ENCODE measurements at places on chromosomes 1 and 21.

- peak; percentile 40 for DNase-seq
Measured at GRCh38 chr1:159826441-159827101, at the start of gene SLAMF8. Gene SLAMF8, plus strand, starts transcription at chr1:159826873. Its CDS starts 26 bp downstream, at chr1:159826899.

GRCh38 chr1:172219966-172220365 is 200.5 kb upstream of the C1orf105 start:
- no peak for DNase-seq

GRCh38 chr21:39713905-39714304 is 31.1 kb upstream of the IGSF5 start:
- no peak for DNase-seq

- peak; percentile 52 for DNase-seq
Measured at GRCh38 chr1:204463125-204464060, 31.2 kb downstream of the PIK3C2B start.

DNA sequence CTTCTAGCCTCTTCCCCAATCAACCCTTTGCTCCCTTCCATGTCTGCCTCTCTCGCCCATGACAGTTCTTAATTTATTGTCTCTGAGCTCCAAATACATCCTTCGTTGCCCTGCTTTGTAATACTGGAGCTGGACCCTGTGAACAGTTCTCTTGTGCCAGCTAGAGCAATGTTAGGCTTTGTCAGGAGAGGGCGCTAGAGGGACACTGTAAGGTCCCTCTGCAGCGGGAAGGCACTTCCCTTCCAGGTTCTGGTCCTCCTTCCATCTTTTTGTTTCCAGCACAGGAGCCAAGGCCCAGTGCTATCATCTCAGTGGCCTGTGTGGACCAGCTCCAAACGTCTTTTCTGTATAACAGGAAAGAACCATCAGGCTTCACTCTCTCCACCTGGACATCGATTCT is 95.9 kb downstream of the PTPRU start:
- peak; percentile 37 for DNase-seq

DNA sequence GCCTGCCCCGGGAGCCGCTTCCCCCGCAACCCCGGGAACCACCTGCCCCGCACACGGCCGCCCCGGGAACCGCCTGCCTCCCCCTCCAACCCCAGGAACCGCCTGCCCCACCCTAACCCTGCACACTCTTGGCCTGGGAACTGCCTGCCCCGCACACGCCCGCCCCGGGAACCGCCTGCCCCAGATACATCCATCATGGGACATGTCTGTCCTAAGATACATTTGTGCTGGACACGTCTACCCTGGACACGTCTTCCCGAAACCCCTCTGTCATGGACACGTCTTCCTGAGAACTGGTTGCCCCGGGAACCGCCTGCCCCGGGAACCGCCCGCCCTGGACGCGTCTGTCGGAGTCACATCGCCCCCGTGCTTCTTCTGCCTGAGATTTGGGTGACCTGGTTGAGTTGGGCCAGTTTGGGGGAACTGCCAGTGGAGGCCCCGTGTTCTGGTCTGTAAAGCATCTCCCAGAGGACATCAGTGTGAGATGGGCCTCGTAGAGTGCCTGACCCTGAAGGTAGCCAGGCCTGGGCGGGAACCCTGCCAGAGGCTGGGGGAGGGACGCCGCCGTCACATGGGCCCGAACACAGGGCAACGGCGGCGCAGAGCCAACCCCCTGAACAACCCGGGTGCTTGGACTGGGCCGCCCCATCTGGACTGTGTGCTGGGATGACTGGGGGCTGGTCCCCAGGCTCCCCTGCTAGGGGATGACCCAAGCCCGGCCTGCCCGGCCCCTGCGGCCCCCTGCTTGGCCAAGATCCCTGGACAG is 3.6 kb downstream of the PERM1 start:
- no peak for DNase-seq

DNA sequence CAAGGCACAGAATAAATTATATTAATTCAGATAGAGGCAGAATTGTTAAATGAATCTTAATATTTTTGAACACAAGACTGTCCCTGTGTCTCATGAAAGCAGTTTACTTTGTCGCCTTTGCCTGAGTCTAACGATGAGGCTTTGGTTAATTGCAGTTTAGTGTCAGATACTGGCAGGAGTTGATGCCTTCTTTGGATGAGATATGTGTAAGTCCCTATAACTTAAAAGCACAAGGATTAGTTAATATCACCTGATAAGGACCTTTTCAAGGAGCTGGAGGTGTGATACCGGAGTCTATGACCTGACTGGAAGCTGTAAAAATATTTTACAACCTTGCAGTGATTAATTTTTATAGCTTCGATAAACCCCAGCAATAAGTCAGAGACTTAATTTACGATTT is 2.0 kb upstream of the SIKE1 start:
- no peak for DNase-seq

DNA sequence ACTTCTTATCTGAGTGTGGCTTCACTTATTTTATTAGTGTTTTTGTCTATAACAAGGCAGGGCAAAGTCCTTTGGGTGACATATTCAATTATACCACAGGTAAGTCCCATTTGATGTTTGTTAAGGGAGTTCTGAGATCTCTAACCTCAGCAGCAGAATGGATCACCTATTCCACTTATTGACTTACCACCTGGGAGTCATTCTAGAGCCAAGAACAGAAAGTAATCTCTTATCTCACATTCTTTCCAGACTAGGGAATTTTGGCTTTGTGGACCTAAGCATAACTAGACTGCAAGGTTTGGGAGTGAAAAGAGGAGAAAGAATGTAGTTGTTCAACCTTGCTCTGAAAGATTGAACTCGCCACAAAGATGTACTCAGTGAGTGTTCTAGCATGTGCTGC is 13.2 kb downstream of the FNDC7 start:
- no peak for DNase-seq

Measured in GM23248 (cell line).